ENCODE measurements at places on chromosomes 12 and 14.
A peak's percentile ranks its signal among the peaks of the same experiment; 100 is the strongest.

DNA sequence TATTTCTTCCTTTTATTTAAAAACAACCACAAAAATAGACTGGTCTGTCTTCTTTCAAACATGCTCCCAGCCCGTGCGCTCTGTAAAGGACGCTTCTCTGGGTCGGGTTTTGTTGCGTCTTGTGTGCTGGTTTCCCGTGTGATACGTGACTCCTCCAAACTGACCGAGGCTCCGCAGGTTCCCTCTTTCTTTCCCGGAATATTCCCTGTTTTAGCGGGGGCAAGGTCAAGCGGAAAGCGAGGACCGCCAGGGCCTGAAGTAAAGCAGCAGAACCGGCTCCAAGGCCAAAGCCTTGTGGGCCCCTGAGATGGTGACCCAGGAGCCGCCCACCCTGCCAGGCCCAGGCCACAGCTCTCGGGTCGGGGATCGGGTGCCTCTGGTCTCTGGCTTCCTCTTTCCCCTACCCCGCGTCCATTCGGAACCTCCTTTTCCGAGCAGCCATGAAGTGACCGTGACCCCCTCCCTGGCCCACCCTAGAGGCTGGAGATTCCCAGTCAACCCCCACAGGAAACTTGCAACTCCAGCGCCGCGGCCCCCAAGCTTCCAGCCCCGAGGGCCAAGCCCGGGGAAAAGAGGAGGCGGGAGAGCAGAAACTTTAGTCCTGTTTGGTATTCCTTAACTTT lies 885 bp upstream of the HOXC10 start:
- no peak for DNase-seq

- no peak for DNase-seq
Observed at GRCh38 chr14:24313913-24314312, 2.6 kb downstream of the LTB4R start.

GRCh38 chr12:132286912-132287311 lies 42.5 kb downstream of the GALNT9 start:
- no peak for DNase-seq

- DNase-seq: no peak
Observed at GRCh38 chr14:88668448-88669116, 105.7 kb downstream of the ZC3H14 start.

DNA sequence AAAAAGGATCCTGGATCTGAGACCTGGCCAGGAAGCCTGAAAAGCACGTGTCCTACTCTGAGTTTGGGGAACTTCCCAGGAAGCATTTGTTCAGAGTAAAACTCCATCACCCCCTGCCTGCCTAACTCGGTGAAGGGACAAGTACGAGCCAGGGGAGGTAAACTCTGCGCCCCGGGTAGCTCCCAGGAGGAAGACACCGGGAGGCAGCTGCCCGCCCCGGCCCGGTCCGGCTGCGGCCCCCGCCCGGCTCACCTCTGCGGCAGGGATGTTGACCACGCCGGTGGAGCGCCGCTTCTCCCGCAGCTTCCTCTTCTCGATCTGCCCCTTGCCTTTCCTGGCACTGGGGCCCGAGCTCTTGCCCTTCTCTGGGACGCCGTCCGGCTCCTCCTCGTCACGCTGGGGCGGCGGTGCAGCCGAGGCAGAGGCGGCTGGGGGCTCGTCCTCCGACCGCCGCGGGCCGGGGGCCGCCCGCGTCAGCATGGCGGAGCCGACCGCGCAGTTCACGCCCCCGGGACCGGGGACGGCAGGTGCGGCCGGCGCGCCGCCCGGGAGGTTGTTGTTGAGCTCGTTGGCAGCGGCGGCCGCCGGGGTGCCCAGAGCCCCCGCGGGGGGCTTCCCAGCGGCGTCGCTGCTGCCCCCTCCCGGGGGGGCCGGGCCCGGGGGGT lies 1.2 kb downstream of the PAWR start:
- no peak for DNase-seq

GRCh38 chr12:71972441-71973074 lies 33.9 kb downstream of the TPH2 start:
- DNase-seq: no peak

DNA sequence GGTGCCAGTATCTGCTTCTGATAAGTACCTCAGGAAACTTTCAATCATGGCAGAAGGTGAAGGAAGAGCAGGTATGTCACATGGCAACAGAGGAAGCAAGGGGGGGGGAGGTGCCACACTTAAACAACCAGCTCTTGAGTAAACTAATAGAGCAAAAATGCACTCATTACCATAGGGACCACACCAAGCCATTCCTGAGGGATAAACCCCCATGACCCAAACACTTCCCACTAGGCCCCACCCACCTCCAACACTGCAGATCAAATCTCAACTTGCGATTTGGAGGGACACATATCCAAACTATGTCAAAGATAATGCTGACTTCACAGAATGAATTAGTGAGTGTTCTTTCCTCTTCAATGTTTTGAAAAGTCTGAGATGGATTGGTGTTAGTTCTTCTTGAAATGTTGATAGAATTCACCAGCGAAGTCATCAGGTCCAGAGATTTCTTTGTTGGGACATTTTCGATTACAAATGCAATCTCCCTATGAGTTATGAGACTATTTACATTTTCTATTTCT lies 16.6 kb downstream of the TFCP2 start:
- no peak for DNase-seq

GRCh38 chr12:7656121-7656520 lies 9.6 kb downstream of the APOBEC1 start:
- no peak for DNase-seq

- DNase-seq: no peak
Observed at GRCh38 chr12:114694436-114695304, 10.7 kb upstream of the TBX3 start.

DNA sequence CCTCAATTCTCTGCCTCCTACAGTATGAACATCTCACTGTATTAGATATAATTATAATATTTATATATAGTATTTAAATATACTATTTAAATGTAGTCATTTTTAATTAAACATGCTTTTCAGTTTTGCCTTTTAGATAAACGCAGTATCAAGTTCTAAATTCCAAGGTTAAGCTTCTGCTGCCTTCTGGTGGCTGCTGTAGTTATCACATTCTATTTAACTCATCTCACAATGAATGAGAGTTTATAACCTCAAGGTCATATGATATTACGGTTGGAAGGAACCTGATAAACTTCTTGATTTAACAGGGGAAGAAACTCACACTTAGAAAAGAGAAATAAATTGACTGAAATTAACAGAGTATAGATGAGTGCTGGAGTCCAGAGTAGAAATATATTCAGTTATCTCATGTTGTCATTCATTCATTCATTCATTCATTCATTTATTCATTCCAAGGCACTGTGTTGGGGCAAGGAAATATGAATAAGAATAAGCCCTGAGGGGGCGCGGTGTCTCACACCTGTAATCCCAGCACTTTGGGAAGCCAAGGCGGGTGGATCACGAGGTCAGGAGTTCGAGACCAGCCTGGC lies 31.9 kb downstream of the GUCY2C start:
- DNase-seq: peak; percentile 13

- DNase-seq: no peak
Observed at GRCh38 chr14:95314609-95315008, 5.1 kb downstream of the CLMN start.

GRCh38 chr12:60577607-60578006 lies 981.8 kb downstream of the SLC16A7 start:
- DNase-seq: peak; percentile 4

- DNase-seq: no peak
Observed at GRCh38 chr12:96240656-96241055, 46.5 kb downstream of the ELK3 start.

- DNase-seq: peak; percentile 38
Observed at GRCh38 chr12:63846238-63846967, 1.9 kb downstream of the SRGAP1 start.

DNA sequence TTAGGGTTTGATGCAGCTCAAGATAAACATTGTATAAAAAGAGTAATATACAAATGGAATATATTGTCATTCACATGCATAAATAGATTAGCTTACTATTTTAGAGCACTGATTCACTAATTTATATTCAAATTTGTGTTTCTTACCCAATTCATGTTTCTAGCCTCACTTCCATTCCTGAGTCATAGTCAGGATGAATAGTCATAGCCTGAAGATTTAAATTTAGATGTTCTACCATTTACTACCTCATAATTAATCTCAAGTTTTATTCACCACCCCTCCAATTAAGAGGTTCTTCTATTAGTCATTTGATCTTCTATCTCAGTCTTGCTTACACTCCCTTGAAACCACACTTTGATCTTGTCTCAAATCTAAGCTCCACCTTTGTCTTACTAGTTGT lies 38.7 kb downstream of the ANO4 start:
- DNase-seq: no peak

- no peak for DNase-seq
Observed at GRCh38 chr12:124809878-124810277, 53.8 kb downstream of the SCARB1 start.

- DNase-seq: no peak
Observed at GRCh38 chr14:101669629-101670028, 91.9 kb upstream of the PPP2R5C start.

DNA sequence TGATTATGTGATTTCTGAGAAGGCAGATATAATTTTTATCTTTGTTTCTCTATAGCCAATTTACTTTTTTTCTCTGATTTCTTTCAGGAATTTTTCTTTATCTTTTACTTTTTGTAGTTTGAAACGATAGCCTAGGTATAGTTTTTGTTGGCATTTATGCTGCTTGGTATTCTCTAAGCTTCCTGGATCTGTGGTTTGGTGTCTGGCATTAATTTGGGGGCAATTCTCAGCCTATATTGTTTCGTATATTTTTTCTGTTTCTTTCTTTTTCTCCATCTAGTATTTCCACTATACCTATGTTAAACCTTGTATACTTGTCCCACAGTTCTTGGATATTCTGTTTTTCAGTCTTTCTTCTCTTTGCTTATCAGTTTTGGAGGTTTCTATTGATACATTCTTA lies 45.0 kb downstream of the CRADD start:
- no peak for DNase-seq

- no peak for DNase-seq
Observed at GRCh38 chr12:76186131-76186906, 101.8 kb upstream of the NAP1L1 start.

GRCh38 chr12:501722-502447 lies 42.1 kb downstream of the B4GALNT3 start:
- no peak for DNase-seq

DNA sequence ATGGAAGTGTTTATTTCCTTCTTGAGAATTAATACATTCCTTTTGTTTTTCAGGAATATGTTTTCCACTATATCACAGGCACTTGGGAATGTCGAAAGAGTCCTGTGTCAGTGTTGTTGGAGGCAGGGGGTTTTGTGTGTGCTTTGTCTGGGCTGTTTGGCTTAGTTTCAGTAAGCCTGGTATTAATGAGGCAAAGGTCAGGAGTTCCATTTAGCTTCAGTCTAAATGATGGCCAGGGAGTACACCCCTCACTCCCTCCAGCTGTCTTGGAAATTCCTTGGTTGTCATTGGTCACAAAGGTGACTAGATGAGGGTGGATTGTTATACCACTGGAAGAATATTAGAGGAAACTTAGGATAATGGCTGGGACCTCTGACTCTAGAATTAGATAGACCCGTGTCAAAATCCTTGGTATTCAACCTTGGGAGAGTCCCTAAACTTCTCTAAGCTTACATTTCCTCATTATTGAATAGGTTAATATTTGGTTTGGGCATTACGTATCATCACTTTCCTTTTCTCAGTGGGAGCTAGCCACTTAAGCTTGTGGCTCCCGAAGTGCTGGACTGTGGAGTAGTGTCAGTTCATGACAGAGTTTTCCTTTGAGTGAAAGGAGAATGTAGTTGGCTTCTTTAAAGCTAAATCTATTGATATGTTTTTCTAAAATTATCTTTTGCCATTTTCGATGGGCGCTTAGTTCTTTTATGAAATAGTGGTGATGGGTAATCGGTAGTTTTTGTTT lies 5.2 kb downstream of the FRS2 start:
- no peak for DNase-seq

GRCh38 chr12:2693244-2693860 lies 101.4 kb upstream of the FKBP4 start:
- DNase-seq: no peak

DNA sequence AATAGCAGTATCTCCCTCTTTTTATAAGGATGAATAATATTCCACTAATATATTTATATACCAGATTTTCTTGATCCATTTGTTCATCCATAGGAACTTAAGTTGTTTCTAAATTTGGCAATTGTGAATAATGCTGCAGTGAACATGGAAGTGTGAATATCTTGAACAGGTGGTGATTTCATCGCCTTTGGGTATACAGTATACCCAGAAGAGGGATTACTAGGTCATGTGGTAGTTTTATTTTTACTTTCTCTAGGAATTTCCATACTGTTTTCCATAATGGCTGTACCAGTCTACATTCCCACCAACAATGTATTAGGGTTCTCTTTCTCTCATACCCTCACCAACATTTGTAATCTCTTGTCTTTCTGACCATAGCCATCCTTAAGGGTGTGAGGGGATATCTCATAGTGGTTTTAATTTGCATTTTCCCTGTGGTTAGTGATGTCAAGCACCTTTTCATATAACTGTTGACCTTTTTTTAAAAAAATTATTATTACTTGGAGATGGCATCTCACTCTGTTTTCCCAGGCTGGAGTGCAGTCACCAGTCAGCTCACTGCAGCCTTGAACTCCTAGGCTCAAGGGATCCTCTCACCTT lies 20.5 kb downstream of the PPHLN1 start:
- no peak for DNase-seq

GRCh38 chr14:30267141-30267540 lies 291.8 kb upstream of the G2E3 start:
- DNase-seq: no peak

GRCh38 chr14:75986439-75986765 lies 839 bp downstream of the IFT43 start:
- DNase-seq: no peak

- no peak for DNase-seq
Observed at GRCh38 chr12:13100605-13100881, 2.9 kb downstream of the GSG1 start.

DNA sequence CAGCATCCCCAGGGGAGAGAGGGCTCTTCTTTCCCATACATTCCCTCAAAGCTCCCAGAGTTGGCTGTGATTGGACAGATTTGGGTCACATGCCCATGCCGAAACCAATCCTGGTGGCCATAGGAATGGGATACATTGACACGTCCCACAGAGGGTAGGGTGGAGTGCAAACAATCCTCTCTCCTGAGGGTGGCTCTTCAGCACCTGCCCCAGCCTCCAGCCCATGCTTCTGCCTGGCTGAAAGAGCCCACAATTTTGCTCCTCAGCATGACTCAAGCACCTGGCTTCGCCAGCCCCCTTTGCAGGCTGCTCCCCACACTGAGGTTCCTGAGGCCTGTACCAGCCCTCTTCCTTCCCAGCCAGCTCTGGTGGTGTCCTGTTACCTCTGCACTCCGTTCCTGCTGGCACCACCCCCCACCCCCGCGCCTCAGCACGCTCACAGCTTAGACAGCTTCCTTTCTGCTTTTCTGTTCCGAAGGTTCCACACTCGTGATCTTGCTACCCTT lies 71.7 kb downstream of the CCDC92 start:
- DNase-seq: no peak

GRCh38 chr12:109440851-109441490 lies 36.1 kb downstream of the KCTD10 start:
- DNase-seq: peak; percentile 91

GRCh38 chr12:121791671-121792551 lies 1.6 kb downstream of the RHOF start:
- DNase-seq: no peak

GRCh38 chr12:85516667-85517325 lies 236.8 kb downstream of the ALX1 start:
- no peak for DNase-seq

Data from NCI-H748 treated with DMSO at 0.1 percent for 48 hours (cell line).